ENCODE measurements at places on chromosomes 16 and 17.

- no peak for DNase-seq
Observed at GRCh38 chr17:78986048-78986648, 6.4 kb upstream of the LGALS3BP start.

GRCh38 chr17:72945473-72945872 is 147.0 kb downstream of the SLC39A11 start:
- no peak for DNase-seq

DNA sequence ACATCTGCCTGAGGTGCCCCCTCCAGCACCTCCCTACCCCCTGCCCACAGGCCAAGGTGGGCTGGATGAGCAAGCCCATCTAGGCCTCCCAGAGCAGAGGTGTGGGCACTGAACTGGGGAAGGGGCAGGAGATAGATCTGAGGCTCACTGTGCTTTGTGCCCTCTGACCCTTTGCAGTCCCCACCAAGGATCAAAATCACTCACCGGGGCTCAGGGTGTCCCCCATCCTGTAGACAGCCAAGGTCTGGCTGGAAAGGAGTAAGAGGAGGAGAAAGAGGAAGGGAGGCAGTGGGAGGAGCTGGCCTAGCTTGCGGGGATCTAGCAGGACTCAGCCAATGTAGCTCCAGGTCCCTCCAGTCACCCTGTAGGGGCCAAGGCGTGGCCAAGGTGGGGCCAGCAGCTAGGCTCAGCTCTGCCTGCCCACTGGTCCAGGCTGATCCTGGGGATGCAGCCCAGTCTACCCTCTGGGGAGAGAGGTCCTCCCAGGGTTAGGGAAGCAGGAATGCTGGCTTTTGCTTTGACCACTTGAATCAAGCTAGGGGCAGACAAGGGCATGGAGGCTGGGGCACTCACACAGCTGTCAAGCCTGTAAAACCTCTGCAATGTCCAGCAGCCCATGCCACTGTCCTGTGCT is 1.8 kb downstream of the SLC12A4 start:
- no peak for DNase-seq

DNA sequence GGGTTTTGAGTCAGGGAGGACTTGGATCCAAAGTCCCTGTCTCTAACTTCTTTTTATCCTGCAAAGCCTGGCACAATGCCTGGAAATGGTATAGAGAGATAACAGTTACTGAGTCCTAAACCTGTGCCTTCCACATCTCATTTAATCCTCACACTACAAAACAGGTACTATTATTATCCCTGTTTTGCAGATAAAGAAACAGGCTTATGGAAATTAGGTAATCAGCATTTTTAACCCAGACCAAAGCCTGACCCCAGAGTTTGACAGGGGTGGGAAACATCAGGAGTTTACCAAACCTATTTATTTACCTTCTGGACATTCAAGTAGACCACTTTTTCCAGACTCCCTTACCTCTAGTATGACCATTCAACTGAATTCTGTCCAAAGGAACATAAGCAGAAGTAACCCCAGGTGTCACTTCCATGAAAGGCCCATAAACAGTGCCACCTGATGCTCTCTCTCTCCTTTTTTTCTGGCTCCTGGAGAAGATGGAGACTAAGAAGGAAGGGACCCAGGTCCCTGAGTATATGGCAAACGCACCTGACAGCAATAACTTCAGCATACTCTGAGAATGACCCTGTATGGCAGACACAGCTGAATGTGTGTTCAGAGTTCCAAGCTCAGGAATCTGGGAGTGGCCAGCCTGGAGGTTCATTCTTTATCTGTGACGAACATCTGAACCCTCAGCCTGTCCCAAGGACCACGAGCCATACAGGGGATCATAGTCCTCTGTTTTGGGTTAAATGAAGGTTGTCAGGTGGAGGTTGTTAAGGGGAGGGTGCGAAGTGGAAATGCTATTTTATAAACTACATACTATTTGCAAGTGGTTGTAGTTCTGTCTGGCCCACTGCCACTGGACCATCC is 62.7 kb downstream of the HLF start:
- DNase-seq = no peak

- peak; percentile 49 for DNase-seq
Observed at GRCh38 chr16:67428146-67428731, 2.7 kb upstream of the HSD11B2 start.

DNA sequence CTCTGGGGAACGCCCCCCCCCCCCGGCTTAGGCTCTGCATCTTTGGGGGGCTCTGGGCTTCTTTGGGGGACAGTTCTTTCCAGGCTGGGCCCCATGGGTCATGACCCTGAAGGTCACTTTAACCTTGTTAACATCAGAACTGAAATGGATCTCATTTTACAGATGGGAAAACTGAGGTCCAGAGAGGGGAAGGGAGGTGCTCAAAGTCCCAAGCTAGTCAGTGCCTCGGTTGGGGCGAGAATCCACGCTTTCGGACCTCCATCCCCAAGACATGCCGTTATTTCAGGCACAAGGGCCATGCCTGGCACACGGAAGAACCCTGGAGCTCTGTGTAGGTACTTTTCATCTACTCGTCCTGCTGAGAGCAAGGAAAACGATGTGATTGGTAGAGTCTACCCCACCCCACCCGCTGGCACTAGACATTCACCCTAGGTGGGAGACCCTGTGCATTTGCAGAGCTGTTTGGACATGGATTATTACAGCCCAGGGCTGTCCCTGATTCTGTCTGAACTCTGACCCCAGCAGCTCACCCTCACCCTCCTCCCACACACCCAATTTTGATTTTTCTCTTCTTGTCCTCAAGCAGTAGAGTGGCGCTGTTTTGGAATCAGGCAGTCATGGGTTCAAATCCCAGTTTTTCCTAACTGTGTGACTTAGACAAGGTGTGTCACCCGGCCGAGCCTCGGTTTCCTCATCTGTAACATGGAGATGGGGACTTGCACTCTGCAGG is 155.1 kb upstream of the CDC42EP4 start:
- no peak for DNase-seq

GRCh38 chr16:11327277-11328171 is 17.7 kb upstream of the RMI2 start:
- no peak for DNase-seq

DNA sequence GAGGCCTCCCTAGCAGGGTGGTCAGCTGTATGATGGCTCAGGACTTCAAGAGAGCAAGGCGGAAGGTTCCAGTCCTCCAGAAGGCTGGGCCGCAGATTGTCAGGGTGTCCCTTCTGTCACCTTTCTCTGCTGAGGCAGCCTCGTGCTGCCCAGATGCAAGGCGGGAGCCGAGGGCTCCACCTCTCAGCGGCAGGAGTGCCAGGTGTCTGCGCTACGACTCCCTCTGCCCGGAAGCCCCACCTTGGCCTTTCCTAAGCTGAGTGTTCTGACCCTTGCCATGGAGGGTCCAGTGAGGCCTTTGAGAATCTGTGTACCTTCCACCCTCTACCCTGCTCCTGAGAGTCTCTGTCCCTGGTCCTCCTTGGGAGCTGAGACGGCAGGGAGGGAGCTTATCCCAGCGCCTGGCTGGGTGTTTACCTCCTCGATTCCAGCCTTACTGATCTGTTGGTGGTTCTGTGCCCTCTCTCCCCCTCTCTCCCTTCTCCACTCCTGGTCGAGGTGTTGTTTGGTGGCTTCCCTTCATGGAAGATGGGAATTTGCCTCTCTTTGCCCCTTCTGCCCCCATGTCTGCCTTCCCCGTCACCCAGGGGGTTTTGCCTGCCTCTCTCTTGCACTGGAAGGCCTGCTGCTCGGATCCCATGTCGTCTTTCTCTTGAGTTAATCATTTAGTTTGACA is 2.2 kb upstream of the ZNF750 start:
- DNase-seq = no peak

- no peak for DNase-seq
Observed at GRCh38 chr17:39629898-39630297, 3.1 kb downstream of the PPP1R1B start.

DNA sequence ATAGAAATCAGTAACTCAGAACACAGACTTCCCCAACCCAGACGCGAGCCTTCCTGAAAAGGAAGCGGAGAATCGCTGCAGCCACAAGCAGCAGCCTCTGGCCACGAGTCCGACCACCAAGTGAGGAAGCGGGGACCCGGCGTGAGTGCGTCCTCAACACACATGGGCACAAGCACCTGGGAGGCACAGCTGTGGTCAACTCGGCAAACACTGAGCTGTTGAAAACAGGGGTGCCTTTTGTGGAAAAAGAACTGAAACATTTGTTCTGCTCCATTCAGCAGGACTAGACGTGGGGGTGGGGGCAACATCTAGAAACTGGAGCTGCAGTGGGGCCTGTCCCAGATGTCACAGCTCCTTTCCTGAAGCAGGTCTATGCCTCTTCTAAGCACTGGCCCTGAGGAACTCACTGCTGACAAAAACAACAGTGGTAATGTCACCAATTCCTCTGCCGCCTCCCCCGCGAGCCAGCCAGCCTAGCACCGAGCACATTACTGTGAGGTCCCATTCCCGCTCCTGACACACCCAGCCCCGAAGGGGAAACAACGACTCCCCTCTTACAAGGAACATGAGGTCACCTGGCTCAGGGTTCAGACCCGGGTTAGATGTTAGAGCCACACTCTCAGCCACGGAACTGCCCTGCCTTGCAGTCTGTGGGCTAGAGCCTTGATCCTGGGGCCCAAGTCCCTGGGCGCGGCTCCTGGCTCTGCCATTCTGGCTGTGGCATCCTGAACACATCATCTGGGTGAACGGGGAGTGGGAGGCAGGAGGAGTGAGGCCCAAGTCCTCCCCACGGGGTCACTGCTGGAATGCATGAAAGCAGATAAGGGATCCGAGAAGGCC is 29.0 kb downstream of the KDM8 start:
- no peak for DNase-seq

- DNase-seq = no peak
Observed at GRCh38 chr16:13376174-13376573, 474.8 kb downstream of the SHISA9 start.

DNA sequence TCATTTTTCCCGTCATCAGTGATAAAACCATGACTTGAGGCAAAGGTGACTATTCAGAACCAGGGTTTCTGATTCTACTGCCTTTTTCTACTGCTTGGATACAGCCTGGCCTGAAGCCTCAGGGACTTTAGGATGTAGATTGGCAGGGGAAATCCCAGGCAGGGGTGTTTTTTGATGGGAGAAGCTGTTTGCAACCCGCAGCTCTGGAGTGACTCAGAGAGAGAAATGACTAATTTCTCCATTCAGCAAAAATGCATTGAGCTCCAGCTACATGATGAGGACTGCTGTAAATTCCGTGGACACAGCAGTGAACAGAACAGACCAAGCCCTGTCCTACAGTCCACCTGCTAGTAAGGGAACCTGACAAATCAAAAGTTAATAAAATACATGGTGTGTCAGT is 560.6 kb downstream of the CDH13 start:
- DNase-seq = no peak

DNA sequence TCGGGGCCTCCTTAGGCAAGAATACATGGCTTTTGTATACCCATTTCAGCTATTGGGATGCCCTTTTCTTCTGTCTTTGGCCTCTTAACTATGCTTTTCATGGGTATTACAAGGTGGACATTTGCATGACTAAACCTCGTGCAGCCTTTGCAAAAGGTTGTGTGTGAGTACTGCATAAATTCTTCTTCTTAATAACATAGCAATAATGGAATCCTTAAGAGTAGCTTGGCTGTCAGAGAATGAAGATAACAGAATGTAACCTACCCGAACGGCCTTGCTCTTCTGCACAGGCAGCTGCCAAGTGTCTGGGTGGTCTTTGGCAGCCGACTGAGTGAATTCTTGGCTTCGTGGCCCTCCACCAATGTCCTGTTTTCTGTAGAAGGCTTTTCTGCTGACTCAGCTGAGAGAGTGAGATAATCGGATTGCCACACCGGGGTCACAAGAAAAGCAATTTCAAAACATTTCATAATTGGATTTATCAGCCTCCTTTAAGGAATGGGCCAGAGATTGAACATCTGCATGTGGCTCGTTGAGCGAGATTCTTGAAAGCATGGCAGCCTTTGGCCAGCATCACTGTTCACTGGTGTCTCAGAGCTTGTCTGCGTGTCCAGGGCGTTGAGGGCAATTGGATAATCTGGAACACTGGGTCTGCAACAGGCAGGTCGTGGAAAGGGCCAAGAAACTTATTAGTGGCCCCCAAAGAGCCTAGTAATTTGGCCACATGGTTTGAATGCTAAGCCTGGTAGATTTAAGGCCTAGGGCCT is 13.4 kb downstream of the IRF8 start:
- no peak for DNase-seq

GRCh38 chr17:28926786-28927185 is 23.9 kb upstream of the DHRS13 start:
- no peak for DNase-seq

DNA sequence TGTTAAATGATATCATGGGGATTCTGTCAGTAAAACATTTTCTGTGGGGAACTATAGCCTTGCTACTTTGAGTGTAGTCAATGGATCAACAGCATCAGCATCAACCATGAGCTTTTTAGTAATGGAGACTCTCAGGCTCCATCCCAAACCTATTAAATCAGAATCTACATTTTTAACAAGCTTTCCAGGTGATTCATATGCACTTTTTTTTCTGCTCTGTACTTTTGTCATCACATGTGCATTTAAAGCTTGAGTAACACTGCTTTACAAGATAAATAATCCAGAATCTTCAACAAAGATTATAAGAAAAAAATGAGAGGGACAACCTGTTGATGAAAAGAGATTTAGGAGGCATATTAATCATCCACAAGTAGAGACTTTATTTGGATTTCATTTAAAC is 23.5 kb downstream of the NUP93 start:
- DNase-seq = no peak

GRCh38 chr17:77003699-77004098 is 135.5 kb downstream of the MGAT5B start:
- no peak for DNase-seq

DNA sequence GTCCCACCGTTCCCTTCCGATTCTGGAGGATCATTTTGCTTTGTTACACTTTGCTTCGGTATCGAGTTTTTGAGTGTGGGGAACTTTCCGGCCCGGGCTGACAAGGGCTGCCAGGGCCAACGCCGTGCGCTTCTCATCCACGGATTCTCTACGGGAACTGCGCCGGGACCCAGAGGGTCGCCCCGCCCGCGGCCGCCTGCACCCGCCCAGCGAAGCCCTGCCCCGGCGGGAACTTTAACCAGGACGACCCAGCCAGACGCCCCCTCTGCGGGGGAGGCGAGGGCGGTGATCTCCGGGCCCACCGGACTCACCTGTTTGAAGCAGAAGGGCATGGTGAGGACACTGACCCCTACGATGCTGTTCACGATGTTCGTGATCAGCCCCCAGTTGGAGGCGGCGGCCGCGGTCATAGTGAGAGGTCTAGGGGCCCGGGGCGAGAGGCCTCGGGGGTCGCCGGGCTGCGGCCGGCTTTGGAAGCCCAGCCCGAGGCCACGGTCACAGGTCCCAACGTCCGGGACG is 536 bp downstream of the SLC38A10 start:
- no peak for DNase-seq

DNA sequence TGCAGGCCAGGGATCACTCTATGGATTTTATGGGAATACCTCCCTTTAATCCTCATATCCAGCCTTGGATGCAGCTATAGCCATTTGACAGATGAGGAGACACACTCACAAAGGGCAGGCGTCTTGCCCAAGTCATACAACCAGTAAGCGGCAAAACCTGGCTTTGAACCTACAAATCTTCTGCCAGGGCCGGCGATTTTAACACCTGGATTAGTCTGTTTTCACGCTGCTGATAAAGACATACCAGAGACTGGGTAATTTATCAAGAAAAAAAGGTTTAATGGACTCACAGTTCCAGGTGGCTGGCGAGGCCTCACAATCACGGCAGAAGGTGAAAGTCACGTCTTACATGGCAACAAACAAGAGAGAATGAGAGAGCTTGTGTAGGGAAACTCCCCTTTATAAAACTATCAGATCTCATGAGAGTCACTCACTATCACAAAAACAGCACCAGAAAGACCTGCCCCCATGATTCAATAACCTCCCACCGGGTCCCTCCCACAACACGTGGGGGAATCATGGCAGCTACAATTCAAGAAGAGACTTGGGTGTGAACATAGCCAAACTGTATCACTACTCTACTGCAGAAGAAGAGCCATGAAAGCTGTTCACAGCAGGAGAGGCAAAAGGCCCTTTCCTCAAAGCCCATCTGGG is 67.5 kb downstream of the XYLT1 start:
- DNase-seq = no peak

All from NCI-H1694 (cell line).